ENCODE measurements at places on chromosomes 1 and 21.

DNA sequence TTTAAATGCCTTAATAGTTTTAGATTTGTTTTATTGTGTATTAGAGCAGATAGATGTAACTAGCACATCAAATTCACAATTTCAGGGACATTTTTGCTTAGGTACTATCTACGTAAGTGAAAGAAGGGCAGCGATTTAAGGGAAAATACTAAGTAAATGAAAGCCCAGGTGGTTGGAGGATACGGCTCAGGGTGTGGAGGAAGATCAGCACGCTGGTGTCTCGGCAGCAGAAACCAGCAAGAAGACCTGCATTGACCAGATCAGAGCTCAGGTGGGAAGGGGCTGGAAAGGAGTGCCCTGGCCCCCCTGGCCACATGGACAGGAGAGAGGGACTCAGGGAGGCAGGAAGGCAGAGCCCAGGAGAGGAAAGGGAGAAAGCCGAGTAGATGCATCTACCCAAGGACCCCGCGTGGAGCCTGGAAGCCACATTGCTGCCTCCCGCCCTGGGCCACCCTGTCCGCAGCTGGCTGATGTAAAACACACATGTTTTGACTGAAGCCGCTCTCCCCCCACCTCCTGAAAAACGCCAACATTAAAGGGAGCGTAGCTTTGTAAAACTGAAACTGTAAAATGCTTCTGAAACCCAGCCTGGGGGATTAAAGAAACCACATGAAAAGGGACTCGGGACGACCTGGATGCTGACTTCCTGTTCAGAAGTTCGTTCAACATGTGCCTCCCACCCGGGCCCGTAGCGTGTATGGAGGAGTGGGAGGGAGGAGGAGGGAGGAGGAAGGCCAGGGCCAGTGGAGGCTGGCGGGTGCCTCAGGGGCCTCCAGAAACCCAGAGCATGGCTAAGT lies 72.6 kb upstream of the TARDBP start:
- DNase-seq, result no peak

DNA sequence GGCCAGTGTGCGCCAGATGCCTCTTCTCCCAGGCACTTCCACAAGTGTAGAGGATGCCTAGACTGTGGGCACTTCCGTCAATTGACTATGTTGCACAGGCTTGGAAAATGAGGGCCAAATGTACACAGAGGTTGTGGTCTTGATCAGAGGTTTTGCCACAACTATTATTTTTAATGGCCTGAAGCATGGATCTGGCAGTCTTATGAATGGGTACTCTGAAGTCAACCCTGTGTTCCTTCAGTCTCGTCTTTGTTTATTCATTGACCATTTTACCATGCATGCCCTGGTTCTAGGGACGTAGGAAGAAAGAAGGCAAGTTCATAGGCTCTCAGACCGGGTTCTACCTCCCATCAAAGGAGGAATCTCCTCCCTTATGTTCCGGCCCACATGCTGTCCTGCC lies 329.1 kb downstream of the HHAT start:
- no peak for DNase-seq

DNA sequence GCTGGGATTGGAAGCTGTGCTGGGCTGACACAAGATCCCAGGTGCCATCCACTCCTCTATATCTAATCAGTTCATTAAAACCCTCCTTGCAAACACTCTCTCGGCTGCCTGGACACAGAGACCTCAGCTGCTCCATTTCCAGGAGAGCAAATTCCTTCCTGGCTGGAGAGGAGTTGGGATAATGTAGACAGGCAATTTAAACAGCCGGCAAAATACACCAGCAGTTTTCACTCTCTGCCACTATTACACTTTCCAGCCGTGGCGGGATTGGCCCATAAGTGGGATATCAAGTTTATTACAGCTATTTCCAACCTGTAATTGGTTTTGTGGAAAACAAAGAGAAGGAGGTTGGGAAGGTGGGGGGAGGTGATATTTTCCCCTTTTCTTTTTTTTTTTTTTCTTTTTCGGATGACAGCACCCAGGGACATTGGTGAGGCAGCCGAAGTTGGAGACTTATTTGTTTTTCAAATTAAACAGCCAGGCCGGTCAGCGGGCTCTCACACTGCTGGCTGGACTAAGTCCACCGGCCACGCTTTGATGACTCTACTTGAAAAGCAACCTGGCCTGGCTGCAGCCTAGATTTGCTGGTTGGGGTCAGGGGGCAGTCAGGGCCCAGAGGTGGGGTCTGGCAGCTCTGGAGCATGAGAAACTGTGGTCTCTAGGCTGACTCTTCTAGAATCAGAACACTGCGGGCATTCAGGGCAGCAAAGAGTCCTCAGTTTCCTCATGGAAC lies 177.4 kb downstream of the IGSF21 start:
- no peak for DNase-seq

- DNase-seq, result peak; percentile 30
Observed at GRCh38 chr1:10074059-10074851, 41.5 kb downstream of the UBE4B start.

DNA sequence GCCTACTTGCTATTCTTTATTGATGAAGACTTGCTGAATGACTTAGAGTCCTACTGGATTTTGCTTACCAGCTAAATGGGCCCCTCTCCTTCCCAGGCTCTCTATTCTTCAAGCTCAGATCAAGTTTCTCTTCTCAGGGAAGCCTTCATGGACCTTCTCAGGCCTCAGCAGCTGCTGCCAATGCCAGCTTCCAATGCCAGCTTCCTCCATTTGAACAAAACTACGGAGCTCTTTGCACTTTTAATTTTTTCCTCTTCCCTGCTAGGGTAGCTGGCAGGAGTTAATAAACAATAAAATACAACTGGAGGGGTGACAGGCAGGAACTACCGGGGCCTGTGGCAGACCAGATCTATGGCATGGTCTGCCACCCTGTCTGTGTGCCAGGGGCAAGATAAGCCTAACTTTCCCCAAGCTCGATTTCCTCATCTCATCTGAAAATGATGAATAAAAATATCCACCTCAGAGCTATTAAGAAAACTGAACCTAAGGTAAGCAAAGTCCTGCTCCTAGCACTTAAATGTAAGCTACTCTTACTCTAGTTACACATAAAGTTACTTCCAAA lies 995 bp upstream of the IPO13 start:
- no peak for DNase-seq

- DNase-seq, result no peak
Observed at GRCh38 chr21:43944757-43945156, 67.4 kb upstream of the TRAPPC10 start.

GRCh38 chr1:84939151-84939550 lies 46.1 kb upstream of the LPAR3 start:
- no peak for DNase-seq

DNA sequence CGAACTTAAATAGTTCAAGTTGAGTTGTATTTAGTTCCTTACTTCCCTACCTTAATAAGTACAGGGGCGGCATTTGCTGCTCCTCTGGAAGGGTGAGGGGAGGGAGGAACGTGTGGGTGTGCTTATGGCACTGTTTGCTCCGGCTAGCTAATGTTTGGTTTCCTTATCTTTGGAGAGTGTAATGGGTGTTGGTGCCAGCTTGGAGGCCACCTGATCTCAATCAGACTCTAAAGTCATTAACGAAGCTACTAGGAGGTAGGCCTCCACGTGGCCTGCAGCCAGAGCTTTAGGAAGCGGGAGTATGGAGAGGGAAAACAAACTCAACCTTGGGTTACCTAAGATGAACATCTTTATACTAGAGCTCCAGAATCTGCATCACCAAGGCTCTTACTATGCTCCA lies 43.0 kb upstream of the RAP1A start:
- no peak for DNase-seq

DNA sequence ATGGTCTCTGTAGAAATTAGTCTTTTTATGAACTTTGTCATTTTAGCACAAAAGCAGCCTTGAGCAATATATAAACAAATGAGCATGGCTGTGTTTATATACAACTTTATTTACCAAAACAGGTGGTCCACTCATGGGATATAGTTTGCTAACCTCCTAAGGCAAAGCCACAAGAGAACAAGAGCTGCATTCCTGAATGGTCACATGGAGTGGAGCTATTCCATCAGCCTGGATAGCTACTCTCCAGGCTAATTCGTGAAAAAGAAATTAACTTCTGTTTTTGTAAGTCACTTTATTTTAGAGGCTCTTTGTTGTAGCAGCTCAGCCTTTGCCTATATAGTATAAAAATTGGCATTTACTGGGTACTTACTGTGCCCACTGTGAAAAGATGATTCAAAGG lies 163.3 kb upstream of the FAM78B start:
- no peak for DNase-seq

- no peak for DNase-seq
Observed at GRCh38 chr21:35864039-35864438, 196.3 kb downstream of the SETD4 start.

- no peak for DNase-seq
Observed at GRCh38 chr1:235714205-235714897, 64.8 kb upstream of the GNG4 start.

- DNase-seq, result no peak
Observed at GRCh38 chr1:179351281-179351680, 14.5 kb upstream of the AXDND1 start.

GRCh38 chr1:44072204-44072603 lies 40.9 kb upstream of the SLC6A9 start:
- no peak for DNase-seq

DNA sequence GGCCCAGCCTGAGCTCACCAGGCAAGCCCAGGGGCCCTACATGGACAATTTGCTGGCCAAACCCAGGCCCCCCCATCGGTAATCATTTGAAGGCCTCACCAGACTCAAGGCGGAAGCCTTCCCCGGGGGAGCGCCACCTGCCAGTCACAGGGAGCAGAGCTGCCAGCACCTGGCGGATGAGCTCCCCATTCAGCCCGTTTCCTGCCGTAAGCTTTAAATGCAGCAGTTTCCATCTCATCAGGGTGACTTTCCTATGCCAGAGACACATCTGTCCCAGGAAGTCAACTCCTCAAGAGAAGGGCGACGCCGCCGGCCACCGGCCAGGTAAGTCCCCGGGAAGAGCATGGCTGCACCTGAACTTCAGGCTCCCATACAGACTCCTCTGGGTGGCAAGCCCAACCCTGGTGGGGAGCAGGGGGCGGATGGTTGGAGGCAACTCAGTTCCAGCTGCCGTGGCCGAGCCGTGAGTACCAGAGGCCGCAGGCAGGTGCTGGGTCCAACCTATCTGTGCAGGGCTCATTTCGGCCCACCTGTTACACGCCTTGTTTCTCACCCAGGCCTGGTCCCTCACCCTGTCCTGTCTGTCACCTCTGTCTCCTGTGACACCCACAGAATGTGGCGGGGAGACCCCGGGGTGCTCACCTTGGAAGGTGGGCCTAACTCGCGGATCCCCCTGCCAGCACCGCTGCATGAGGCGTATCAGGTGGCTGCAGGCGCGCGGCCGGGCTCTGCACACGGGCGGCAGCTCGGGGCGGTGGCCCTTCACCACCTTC lies 20.7 kb downstream of the RIPK4 start:
- no peak for DNase-seq
